ENCODE measurements at places on chromosomes 11 and 22. TPM values are rescaled to one million over a fixed set of nuclear protein-coding genes. Genes with fewer than 3 reads are reported as not detected.

Gene CBLIF
- not detected for total RNA-seq

Gene ZNF215
- 0.15 TPM for total RNA-seq

Gene MS4A4A
- total RNA-seq, result not detected

Gene OR51B5
- not detected for total RNA-seq

Gene PLEKHB1
- total RNA-seq, result 21.3 TPM

Gene SPDYC
- not detected for total RNA-seq
